ENCODE measurements at places on chromosomes 2 and 18. TPM values are rescaled to one million over a fixed set of nuclear protein-coding genes. Genes with fewer than 3 reads are reported as not detected.

GKN2 gene
- total RNA-seq = 10.5 TPM

PJVK gene
- 2.0 TPM for total RNA-seq

MLPH gene
- 299 TPM for total RNA-seq

ABCB11 gene
- 0.03 TPM for total RNA-seq

FAM161A gene
- total RNA-seq = 1.9 TPM
